GOT3 (cell line): ENCODE measurements at places on chromosomes 5 and 9.

DNA sequence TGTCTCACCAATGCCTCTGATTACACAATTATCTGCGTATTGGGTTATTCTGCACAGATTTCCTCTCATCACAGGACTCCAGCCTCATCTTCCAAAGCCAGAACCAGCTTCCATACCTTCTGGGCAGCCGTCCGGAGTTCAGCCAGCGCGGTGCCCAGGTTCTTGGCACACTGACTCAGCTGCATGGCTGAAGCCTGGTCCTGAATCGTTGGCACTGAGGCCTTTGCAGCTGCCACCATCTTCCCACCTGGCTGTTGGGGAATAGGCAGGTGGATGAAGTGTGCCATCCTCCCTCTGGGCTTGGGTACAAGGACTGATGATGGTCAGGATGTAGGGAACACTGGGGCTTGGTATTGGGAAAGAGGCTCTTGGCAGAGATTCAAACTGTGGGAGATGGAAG, 17.9 kb downstream of the TLN1 start:
- DNase-seq: no peak

DNA sequence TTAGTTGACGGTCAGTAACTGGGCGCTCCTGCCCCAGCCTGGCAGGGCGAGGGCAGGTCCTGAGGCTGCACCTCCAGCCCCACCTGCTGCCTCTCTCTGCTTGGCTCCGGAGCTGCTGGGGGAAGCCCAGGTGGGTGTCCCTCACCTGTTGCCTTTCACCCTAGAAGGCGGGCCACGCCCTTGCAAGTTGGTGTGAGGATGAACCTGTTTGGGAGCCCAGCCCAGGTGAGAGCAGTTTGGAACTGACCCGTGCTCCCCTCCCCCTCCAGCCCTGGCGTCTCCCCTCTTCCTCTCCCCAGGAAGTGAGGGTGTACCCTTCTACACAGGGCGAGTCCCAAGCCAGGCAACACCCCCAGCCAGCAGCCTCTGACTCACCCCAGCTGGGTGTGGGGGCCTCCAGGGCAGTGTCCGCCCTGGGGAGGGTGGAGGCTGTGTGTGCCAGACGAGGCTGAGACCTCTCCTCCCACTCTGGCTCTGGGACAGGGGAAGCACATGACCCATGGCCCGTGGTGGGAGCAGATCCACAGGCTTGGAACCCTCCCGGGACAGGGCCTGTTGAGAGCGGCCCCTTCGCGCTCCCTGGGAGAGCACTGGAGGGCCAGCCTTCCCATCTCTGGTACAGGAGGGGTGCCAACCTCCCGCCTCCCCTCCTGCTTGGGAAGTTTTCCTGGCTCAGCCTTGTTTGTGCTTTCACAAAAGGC, 10.4 kb downstream of the LRRC8A start:
- no peak for DNase-seq

GRCh38 chr9:73152953-73153352, 1.3 kb downstream of the ANXA1 start:
- no peak for DNase-seq

DNA sequence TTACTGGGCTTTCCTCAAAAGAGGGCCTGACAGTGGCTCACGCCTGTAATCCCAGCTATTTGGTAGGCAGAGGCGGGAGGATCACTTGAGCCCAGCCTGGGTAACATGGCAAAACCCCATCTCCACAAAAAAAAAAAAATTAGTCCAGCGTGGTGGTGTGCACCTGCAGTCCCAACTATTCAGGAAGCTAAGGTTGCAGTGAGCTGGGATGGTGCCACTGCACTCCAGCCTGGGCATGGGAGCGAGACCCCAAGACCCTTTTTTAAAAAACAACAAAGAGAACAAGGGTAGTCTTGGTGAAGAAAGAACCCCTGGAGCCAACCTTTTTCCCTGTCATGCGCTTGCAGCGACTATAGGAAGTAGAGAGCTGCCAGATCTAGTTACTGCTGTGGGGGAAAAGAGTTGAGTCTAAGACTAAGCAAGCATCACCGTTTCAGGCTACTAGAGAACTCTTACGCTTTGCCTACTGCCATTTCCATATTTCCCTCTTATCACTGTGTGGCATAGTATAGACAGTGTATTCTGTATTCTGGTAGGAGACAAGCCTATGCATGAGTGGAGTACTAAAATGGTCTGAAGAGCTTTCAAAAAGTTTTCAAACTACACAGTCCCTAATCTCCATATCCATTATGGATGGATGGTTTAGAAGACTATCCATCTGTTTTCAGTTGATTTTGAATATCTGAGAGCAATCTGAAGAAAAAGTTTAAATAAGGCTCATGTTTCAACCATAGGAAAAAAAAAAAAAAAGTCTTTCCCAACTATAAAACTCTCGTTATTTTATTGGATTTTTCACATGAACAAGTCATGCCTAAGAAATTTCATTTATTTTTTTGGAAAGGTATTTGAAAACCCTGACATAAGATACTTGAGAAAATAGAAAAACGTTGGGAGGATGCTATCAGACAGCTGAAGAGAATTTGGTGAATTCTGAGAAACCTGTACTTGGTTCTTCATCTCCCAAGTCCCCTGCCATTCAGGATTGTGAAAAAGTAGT, 2.6 kb downstream of the C9orf40 start:
- no peak for DNase-seq

DNA sequence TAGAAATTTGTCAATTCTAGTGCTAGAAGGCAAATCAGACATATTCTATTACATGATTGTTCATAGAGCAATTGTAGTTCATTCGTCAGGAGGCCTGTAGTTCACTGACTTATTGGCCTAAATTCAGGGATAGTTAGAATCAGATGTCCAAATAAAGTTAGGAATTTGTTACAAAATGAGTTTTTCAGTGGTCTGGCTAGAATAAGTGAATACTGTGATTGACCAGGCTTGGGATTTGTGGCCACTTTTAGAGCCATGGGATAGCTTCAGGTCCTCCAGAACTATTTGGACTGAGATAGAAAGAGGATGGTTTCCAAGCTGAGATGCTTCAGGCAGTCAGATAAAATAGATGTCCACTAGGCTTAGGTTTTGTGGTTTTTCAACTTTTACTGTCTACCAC, 199.1 kb upstream of the MPDZ start:
- no peak for DNase-seq

GRCh38 chr5:135137146-135137915, 103.3 kb upstream of the PITX1 start:
- DNase-seq: no peak

- no peak for DNase-seq
Observed at GRCh38 chr9:2053883-2054845, 39.0 kb downstream of the SMARCA2 start.
